CD4-positive, alpha-beta T cell treated with Interleukin-12 subunit alpha and Interleukin-12 subunit beta, for 1 hour (primary cell): ENCODE measurements at places on chromosomes 2 and 18.

DNA sequence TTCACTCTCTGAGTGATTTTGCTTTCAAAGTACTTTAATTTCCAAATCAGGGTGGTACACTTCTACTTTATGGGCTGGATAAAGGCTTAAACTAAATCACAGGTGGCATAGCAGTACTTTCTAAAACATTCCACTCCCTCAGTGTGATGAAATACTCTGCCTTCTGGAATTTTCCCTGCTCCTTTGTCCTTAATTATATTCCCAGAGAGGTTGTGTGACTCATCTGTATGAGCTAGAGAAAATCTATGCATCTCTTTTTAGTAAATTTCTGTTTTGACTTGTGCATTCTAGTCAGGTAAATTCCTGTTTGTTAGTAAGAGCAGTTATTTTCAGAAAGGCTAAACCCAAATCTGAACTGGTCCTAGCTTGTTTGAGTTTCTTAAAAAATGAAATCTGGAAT lies 29.0 kb upstream of the PLA2R1 start:
- DNase-seq = no peak

GRCh38 chr2:39851251-39851650 lies 72.2 kb upstream of the THUMPD2 start:
- DNase-seq = no peak

DNA sequence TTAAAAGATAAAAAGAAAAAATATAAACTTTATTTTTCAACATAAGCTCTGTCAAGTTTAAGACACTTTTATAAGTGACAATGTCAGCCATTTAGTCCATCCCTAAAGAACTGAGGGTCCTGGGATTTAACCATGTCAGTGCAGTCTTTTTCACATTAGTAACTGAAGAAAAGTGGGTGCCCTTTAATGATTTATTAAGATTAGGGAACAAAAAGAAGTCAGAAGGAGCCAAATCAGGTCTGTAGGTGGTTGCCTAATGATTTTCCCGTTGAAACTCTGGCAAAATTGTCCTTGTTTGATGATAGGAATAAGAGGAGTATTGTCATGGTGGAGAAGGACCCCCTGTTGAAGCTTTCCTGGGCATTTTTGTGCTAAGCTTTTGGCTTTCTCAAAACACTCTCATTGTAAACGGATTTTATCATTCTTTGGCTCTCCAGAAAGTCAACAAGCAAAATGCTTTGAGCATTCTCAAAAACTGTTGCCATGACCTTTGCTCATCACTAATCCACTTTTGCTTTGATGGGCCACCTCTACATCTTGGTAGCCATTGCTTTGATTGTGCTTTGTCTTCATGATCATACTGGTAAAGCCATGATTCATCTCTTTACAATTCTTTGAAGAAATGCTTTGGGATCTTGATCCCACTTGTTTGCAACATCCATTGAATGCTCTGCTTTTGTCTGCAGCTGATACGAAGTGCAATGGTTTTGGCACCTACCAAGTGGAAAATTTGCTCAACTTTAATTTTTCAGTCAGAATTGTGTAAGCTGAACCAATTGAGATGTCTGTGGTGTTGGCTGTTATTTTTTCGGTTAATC lies 22.0 kb downstream of the TSPYL6 start:
- no peak for DNase-seq

- no peak for DNase-seq
These were observed 70.9 kb downstream of the PIEZO2 start for GRCh38 chr18:11078491-11078890.

DNA sequence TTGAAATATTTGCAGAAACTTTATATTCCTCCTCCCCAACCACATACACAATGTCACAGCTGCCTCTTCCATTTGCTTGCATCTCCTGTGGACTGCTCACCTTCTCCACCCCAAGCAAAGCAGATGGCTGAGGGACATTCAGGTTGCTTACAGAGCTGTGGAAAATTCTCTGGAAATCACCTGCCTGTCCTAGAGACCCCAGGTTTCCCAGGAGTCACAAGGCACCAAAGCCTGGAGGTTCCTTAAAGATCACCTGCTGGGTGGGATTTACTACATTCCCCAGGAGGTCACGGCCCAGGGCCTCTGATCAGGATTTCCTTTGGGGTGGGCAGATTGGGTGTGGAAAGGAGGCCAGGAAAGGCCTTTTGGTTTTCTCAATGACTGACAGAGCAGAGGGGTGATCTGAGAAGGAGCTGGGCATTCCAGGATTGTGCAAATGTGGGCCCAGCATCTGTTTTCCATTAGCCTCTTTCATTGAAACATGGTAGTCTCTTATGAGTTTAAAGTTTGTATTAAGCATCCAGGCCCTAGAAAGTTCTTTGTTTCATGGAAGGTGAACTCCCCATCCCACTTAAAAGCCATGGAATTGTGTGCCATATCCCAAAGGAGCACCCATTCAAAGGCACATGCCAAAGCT lies 410.7 kb upstream of the TNP1 start:
- DNase-seq = no peak

DNA sequence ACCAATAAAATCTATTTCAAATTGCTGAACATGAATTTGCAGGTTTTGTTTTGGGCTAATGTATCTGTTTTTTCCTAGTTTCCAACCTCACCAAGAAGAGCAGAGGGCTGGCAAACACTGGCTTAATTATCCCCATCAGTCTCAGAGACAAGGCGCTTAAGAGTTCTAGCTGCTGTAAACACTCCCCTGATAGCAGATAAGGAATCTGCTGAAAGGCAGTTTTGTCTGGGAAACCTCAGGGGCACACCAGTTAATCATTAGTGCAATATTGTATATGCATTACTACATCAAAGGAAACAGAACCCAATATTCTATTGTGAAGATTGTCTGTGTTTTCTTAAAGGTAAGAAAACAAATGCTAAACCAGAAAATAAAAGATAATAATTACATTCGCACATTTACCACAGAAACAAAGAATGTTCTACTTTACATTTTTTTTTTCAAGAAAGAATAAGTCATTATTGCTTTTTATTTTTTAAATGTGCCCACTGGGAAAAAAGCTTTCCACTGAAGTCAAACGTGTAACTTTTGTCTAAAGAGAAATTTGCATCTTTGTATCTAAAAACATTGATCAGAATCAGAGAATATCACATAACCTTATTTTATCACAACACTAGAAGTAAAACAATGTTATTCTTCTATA lies 179.1 kb downstream of the ERBB4 start:
- no peak for DNase-seq

DNA sequence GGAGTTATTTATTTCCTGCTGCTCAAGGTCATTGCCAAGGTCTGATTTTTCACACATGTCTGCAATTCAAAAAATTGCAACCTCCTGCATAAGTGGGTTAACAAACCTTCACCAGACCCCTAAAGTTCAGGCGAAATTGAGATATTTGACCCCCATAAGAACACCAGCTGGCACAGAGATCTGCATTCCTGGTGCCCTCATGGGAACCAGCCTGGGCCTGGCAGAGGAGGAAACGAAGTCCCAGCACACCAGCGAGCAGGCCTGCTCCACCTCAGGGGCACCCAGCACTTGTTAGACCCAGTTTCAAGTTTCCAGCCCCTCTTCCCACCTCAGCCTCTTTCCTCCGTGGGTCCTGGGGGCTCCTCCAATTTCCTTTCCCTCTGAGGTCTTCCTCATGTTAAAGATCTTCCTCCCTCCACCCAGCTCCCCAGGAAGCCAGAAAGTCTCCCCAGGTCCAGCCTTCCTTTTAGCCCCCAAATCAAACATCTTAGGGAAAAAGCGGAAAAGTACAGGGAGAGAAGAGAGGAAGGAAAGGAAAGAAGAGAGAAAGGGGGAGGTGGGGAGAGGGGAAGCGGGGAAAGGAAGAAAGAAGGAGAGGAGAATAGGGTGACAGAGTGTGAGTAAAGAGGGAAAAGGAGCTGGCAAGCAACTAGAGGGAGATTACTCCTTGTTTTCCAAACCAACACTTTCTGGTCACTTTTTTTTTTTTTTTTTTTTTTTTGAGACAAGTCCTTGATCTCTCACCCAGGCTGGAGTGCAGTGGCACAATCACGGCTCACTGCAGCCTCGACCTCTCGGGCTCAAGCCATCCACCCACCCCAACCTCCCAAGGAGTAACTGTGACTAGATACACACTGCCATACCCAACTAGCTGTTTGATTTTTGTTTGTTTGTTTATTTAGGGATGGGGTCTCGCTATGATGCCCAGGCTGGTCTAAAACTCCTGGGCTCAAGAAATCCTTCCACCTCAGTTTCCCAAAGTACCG lies 3.9 kb upstream of the C2orf72 start:
- no peak for DNase-seq

- no peak for DNase-seq
These were observed 41.7 kb upstream of the RND3 start for GRCh38 chr2:150528861-150529801.

DNA sequence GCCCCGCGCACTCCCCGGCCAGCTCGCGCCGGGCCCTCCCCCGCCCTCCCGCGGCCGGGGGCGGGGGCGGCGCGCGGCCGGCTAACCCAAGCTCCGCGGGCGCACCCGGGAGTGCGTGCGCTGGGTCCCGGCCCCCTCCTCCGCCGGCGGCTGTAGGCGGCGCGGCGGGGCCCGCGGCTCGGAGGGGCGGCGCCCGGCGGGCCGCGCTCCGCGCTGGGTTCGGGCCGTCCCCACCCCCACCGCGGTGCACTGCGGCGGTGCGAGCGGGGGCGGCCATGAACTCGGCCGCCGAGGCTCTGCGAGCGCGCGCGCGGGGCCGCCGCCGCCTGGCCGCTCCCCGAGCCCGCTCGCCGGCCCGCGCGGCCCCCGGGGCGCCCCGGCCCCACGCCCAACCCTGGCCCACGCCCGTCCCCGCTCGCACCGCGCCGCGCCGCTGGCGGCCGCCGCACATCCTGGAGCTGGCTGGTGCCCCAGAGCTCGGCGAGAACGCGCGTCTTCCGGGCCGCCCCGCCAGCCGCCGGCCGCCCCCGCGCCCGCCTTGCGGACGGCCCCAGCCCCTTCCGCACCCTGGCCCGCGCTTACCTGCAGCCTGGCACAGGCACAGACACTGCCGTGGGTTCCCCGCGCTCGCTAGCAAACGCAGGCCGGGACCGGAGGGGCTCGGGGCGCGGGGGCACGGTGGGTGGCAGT lies at the start of gene ZBTB14:
Gene ZBTB14, minus strand, starts transcription at position 496 of the 690 bp plus-strand sequence. CDS start 2,480 bp downstream, outside the sequence.
- peak; percentile 75 for DNase-seq

DNA sequence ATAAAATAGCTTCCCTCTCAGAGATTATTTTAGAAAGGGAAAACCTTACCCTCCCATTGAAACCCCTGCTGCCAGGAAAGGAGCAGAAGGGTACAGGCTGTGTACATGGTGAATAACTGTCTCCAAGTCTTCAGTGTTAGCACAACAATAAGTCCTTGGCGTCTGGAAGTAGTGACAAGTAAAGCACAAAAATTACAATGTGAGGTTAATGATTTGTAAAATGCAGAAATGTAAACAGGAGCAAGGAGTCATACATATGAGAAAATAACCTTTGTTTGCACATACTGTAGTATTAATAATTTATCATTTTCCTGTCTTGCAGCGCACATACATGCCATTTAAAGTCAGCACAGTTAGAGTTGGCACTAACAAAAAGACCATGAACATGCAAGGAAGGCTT lies 40.5 kb downstream of the ABHD3 start:
- no peak for DNase-seq

DNA sequence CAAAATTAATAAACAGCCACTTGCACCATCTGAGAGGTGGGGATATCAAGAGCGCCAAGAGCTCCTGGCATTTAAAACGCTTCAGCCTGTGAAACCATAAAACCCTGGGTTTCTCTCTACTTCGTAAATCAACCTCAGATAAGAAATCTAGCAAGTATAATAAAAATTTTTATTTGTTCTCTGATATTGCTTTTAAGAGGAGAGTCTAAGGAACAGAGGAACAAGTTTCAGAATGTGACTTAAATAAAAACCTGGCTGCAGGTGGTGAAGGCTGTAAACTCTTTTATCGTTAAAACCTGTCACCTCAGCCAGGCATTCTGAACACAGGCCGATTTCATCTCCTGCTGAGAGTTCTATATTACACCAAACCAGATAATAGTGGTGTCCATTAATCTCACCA lies 9.9 kb downstream of the DYTN start:
- no peak for DNase-seq

DNA sequence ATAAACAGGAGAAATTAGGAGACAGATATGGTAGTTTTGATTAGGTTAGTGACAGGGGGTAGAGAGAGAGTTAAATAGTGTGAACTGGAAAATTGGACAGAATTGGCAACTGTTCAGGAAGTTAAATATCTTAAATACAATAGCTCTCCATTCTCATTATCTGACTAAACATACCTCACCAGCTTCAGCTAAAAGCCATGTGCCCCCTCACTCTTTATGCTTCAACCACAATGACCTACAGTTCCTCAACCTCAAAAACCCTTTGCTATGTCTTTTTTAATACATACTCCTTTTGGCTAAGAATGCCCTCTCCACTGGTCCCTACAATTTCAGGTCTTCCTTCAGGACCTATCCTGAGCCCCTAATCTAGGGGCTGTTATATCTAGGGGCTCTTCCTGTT lies 740.2 kb upstream of the ZEB2 start:
- no peak for DNase-seq

- DNase-seq = no peak
These were observed 264.3 kb downstream of the LPIN1 start for GRCh38 chr2:12010779-12011178.

- DNase-seq = no peak
These were observed 244.9 kb upstream of the ZSWIM2 start for GRCh38 chr2:187093771-187094412.

GRCh38 chr2:102120261-102120660 lies 22.3 kb upstream of the IL1R1 start:
- DNase-seq = no peak

DNA sequence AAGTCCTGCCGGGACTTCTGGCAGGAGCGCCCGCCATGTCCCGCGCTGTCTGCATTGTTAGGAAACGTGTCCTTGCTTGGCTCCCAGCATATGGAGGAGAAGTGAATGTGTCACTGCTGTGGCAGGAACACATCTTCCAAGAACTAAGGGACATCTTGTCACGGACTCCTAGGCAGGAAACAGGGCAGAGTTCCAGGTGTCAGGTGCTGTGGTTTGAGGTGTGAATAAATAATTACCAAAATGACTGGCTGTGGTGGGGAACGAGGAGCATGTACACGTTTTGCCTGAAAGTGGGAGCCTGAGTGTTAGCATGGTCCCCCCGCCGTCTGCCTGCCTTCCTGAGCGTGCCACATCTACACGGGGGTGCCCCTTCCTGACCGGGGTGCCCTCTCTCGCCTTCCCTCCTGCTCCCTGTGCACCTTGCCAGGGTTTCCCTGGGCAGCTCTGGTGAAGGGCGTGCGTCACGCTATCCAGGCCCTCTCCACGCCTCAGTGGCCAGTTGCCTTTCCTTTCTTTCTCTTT lies 237.5 kb downstream of the LDLRAD4 start:
- DNase-seq = peak; percentile 13

DNA sequence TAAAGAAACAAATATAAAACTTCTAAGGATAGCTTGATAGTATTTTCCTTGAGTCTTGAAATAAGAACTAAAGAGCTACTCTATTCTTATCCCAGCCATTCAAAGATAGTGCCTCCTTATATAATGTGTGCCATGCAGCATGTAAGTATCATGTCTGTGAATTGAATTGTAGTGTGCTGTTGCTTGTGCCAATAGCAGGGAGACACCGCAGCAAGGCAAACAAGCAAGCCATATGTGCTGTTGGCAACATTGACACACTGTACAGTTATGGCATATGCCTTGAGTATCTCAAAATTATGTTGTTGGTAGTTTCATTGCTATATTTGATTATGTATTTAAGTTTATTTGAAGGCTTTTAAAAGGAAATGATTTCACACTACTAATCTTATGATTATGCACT lies 58.2 kb downstream of the ERBB4 start:
- no peak for DNase-seq

GRCh38 chr18:52531836-52532235 lies 191.8 kb downstream of the DCC start:
- no peak for DNase-seq
